B cell (primary cell): ENCODE measurements at places on chromosomes 4 and X. TPM values are rescaled to one million over a fixed set of nuclear protein-coding genes. Genes with fewer than 3 reads are reported as not detected.

Gene TEX13C
- total RNA-seq = not detected in 2 replicates

Gene HTN3
- not detected in 2 replicates for total RNA-seq

Gene CHRDL1
- not detected in 2 replicates for total RNA-seq

Gene RADX
- total RNA-seq = 13.0 and 15.3 TPM in 2 replicates

Gene APLN
- total RNA-seq = not detected in 2 replicates

Gene DDIT4L
- total RNA-seq = 0.12 TPM in 1 of 2 replicates, not detected in the other

Gene SPANXN4
- not detected in 2 replicates for total RNA-seq

Gene TEC
- 8.3 and 11.7 TPM in 2 replicates for total RNA-seq

Gene CDKN2AIP
- 36.0 and 42.6 TPM in 2 replicates for total RNA-seq

Gene RPL39
- 3,259 and 3,356 TPM in 2 replicates for total RNA-seq

Gene MAOB
- total RNA-seq = not detected in 2 replicates

- DNase-seq = no peak
Observed at GRCh38 chr4:124177647-124178425, 534.7 kb downstream of the ANKRD50 start.

DNA sequence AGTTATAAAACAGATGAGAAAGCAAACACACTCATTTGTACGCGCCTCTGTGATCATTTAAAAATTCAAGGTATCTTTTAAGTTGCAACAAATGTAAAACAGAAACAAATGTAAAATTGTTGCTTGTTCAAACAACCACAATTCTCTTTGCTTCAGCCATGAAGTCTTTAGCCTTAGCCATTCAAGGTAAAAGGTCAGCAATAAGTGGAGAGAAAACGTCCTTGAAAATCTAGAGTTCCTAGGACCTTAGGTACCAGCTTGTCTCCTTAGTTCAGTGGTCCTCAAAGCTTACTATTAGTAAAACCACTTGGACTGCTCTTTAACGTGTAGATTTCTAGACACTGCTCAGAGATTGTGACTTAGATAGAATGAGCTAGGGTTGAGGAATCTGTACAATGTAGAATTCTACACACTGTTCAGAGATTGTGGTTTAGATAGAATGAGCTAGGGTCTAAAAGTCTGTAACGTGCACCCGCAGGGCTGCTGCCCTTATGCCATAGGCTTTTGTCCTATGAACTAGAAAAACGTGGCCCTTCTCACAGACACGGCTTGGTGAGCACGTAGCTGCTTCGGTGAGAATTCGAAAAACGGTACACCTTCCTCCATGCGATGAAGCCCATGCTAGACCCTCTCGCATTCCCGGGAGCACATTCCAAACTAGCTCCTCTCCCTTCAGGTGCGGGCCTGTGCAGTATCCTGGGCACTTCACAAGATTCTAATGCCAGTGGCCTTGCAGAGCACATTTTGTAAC, 1.7 kb downstream of the PLAC8 start:
- peak; percentile 42 for DNase-seq

- DNase-seq = peak; percentile 80
Observed at GRCh38 chrX:132022967-132023895, at the start of gene STK26. Gene STK26 (plus strand): TSS chrX:132023302. CDS start chrX:132023618, 316 bp downstream.

DNA sequence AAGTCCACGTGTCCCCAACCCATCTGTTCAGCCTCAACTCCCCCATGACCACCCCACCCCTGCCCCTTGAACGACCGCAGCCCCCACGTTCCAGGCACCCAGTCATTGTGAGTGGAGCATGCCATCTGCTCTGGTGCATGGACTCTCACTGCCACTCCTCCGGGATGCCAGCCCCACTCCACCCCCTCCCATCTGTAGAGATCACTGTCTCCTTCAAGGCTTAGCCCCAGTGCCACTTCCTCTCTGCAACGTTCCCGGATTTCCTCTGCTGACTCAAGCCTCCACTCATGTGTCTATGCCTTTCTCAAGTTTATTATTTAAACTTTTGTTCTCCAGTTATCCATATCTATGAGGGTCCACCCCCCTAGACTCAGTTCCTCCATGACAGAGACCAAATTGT, 54.0 kb downstream of the MAML3 start:
- DNase-seq = no peak

- DNase-seq = no peak
Observed at GRCh38 chr4:24179201-24179840, 289.5 kb upstream of the PPARGC1A start.

GRCh38 chr4:75630174-75630936, at the start of gene CDKL2:
Gene CDKL2 (minus strand): TSS chr4:75630528. CDS start chr4:75625988, 4,540 bp downstream.
- DNase-seq = peak; percentile 93

DNA sequence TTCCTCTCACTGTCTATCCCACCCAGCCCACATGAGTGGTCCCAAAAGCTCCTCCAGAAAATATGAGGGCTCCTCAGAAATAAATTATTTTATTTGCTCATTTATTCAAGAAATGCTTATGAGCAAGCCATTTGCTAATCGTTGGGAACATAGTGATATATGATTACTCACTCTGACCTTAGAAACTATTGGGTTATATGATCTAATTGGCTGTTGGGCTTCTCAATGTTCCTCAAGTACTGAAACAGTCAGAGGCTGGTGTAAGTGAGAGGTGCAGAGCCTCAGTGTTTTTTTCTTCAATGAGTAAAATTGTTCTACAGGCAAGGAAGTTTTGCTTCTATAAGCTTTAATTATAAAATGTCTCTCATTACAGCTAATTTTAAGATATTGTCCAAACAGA, 893.8 kb upstream of the INTU start:
- DNase-seq = no peak

DNA sequence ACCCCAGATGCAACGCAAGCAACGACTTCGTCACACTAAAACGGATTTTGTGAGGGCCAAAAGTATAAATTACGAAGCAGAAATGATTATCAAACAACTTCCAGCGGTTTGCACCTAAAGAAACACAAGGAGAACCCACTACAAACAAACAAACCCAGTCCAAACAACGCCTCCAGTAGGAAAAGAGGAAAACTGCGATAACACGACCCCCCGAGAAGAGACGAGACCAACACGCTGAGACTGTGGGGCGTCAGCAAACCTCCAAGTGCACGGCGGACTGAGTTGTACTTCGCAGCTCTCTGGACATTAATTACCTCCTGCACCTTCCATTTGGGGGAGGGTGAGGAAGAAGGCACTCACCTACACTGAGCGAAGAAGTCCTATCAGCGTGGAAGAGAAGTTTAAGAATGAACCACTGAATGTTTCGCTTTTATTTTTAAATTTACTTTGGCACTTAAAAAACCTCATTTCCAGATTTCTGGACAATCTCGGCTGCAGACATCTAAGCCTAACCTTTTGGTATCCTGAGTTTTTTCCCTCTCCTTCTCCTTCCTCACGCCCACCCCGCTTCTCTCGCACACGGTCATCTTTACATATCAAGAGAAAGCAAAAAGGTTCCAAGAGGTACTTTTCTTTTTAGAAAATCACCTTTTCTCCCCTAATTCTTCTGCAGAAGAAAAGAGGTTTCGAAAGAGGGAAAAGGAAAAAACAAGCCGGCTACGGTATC, at the start of gene MAB21L2:
Gene MAB21L2 (plus strand): TSS at position 6 of the 727 bp plus-strand sequence. CDS start 879 bp downstream, outside the sequence.
- DNase-seq = no peak

DNA sequence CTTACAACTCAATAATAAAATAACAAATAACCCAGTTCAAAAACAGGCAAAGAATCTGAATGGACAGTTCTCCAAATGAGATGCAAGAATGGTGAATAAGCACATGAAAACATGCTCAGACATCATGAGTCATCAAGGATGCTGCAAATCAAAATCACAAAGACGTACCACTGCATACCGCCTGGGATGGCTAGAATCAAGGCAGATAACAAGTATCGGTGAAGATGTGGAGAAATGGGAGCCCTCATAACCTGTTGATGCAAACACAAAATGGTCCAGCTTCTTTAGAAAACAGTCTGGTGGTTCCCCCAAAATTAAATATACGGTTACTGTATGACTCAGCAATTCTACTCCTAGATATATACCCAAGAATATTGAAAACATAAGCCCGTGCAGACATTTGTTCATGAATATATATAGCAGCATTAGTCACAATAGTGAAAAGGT, 32.5 kb downstream of the AKAP4 start:
- no peak for DNase-seq

- DNase-seq = no peak
Observed at GRCh38 chrX:12903646-12904045, 2.8 kb upstream of the TLR8 start.

DNA sequence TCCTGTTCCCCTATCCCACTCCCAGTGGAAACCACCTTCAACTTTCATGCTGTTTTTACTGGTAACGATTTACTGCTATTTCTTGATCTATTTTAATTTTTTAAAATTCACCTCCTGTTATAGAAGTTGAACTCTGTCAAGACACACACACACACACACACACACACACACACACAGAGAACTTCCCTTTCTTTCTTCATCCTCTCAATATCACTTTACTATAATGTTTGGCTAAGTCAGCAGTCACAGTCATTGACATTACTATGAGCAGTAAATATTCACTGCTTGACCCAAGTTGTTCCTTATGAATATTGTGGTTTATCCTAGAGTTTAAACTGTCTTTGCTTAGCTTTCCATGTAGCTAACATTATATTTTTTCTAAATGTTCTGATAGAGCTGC, 24.0 kb upstream of the SGMS2 start:
- DNase-seq = no peak

GRCh38 chr4:134043266-134043665, 158.3 kb downstream of the PABPC4L start:
- DNase-seq = no peak

DNA sequence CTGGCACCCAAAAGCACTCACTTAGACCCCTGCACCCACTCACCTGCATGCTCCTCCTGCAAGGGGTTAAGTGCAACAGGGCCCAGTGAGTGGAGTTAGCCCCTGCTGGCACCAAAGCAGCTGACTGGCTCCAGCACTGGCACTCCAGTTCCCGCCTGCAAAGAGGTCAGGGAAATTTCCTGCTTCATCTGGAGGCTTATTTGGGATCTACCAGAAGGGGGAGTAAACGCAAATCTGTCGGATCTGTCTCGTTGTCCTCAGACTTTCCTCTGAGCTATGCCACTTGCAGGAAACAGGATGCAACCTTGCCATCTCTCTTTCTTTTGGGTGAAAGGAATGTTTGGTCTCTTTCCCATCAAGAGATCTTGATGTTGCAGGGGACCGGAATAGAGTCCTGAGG, 435.6 kb downstream of the PCDH10 start:
- DNase-seq = no peak

DNA sequence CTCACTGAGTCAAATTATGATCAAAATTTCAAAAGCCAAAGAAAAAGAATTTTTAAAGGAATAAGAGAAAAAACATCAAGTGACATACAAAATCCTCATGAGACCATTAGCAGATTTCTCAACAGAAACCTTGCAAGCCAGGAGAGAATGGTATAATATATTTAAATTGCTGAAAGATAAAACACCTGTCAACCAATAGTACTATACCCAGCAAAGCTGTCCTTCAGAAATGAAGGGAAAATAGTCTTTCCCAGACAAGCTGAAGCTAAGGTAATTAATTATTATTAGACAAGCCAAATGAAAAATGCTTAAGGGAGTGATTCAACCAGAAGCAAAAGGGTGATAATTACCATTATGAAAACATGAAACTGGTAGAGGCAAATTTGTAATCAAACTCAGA, 104.2 kb upstream of the TET2 start:
- DNase-seq = no peak

- no peak for DNase-seq
Observed at GRCh38 chr4:160019936-160020335, 917.1 kb downstream of the RAPGEF2 start.

- no peak for DNase-seq
Observed at GRCh38 chr4:117983541-117984365, 50.5 kb upstream of the NDST3 start.

DNA sequence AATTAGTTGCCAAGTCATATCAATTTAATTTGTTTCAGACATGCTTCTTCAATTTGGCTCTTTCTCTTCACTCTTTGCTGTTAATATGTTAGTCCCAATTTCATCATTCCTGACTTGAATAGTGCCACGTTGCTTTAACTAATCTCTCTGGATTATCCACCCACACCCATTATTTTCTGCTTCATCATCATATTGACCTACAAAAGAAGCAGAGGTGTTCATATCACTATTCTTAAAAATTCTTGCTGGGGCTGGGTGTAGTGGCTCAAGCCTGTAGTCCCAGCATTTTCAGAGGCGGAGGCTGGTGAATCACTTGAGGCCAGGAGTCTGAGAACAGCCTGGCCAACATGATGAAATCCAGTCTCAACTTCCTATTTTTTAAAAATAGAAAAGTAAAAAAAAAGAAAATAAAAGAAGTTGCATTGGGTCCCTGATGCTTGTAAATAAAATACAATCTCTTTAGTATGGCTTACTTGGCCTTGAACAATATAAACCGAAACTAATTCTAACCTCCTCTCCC, 65.7 kb upstream of the KCNIP4 start:
- DNase-seq = no peak

- DNase-seq = no peak
Observed at GRCh38 chr4:53507671-53508286, 83.5 kb downstream of the LNX1 start.

GRCh38 chrX:9378980-9379696, 85.7 kb upstream of the TBL1X start:
- no peak for DNase-seq

DNA sequence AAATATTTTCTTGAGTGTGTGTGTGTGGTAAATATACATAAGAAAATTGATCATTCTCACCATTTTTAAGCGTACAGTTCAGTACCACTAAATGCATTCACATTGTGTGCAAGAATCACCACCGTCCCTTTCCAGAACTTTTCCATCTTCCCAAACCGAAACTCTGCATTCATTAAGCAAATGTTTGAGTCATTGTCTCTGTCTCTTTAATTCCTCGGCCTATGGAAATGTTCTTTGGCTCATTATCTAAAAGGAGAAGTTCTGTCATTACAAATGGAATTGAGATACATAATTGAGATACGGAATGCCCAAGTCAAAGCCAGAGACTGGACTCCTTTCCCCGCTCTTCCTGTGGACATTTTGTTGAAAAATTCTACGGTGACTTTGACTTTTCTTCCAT, 168.9 kb downstream of the DCLK2 start:
- no peak for DNase-seq

- no peak for DNase-seq
Observed at GRCh38 chr4:108072300-108072699, 82.6 kb downstream of the HADH start.

DNA sequence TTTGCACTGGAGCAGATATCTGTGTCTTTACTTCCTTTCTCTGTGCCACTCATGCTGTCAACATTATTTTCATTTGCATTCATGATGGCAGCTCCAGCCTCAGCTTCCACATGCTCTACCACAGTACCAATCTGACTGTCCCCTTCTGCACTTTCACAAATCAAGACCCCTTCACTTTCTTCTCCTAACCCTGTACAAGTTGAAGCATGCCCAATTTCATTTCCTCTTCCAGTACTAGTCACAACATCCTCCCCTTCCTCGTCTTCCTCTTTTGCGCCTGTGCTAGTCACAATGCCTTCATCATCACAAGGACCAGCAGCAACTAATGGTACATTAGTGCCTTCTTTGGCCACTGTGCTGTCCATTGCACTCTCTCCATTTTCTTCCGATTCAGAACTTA, 26.5 kb downstream of the BOD1L1 start:
- DNase-seq = peak; percentile 75

GRCh38 chr4:41514169-41514568, 23.8 kb upstream of the LIMCH1 start:
- DNase-seq = no peak

GRCh38 chr4:40121515-40121914, 64.9 kb downstream of the N4BP2 start:
- DNase-seq = peak; percentile 10

- no peak for DNase-seq
Observed at GRCh38 chr4:116755051-116755450, 330.3 kb downstream of the TRAM1L1 start.
